ENCODE measurements at places on chromosomes 5 and 9. TPM values are rescaled to one million over a fixed set of nuclear protein-coding genes. Genes with fewer than 3 reads are reported as not detected.

LCN15 gene
- not detected for total RNA-seq

DAB2 gene
- 0.40 TPM for total RNA-seq

DMRT3 gene
- total RNA-seq: not detected

SLC25A2 gene
- 1.6 TPM for total RNA-seq

DOK3 gene
- 268 TPM for total RNA-seq

TNFSF15 gene
- total RNA-seq: 0.09 TPM

CER1 gene
- not detected for total RNA-seq

FOXD4L3 gene
- total RNA-seq: 0.42 TPM

PCDHGB3 gene
- total RNA-seq: 6.1 TPM

ACOT12 gene
- not detected for total RNA-seq

OR1L4 gene
- not detected for total RNA-seq

TAS2R1 gene
- not detected for total RNA-seq

PDE8B gene
- 0.21 TPM for total RNA-seq

PCDHA1 gene
- not detected for total RNA-seq

PCDHGA7 gene
- 5.6 TPM for total RNA-seq
